ENCODE measurements at places on chromosomes 1 and 21. TPM values are rescaled to one million over a fixed set of nuclear protein-coding genes. Genes with fewer than 3 reads are reported as not detected.
A peak's percentile ranks its signal among the peaks of the same experiment; 100 is the strongest.

The KCNA2 gene
- 1.3 TPM for total RNA-seq

The HTR1D gene
- 0.09 TPM for total RNA-seq

The CDC14A gene
- 11.9 TPM for total RNA-seq

The NCF2 gene
- 16.7 TPM for total RNA-seq

The CLDN17 gene
- total RNA-seq: not detected

The CNR2 gene
- total RNA-seq: 0.57 TPM

The PGLYRP3 gene
- not detected for total RNA-seq

- peaks cover 15% of the 10 kb centered on the region for H3K4me1 ChIP-seq
- H3K4me3 ChIP-seq: no peak overlapping the region
- H3K27ac ChIP-seq: no peak overlapping the region
- no peak for DNase-seq
- no peaks in the 10 kb centered on the region for H3K27me3 ChIP-seq
- peaks cover 4% of the 10 kb centered on the region for H3K36me3 ChIP-seq
Measured at GRCh38 chr1:113976609-113977278, 2.5 kb upstream of the OLFML3 start.

DNA sequence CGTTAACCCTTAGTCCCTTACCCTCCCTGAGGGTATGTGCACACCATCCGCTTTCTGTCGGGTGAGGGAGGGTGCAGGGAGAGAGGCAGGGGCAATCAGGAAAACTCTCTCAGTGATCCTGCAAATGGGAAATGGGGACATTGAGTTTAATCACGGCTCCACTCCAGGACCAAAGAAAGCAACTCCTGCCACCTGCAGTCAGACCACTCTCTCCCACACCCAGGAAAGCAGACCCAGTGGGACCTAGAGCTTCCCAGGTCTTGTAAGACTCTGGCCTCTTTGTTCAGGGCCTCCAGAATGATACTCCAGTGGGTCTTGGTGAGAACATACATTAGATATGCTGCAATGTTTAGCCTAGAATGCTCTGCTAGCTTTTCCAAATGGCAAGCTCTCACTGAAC lies 71.5 kb downstream of the GNG12 start:
- H3K27ac ChIP-seq: no peak overlapping the region
- no peak for DNase-seq
- H3K27me3 ChIP-seq: no peaks in the 10 kb centered on the region
- no peak overlapping the region for H3K4me3 ChIP-seq
- no peaks in the 10 kb centered on the region for H3K4me1 ChIP-seq

DNA sequence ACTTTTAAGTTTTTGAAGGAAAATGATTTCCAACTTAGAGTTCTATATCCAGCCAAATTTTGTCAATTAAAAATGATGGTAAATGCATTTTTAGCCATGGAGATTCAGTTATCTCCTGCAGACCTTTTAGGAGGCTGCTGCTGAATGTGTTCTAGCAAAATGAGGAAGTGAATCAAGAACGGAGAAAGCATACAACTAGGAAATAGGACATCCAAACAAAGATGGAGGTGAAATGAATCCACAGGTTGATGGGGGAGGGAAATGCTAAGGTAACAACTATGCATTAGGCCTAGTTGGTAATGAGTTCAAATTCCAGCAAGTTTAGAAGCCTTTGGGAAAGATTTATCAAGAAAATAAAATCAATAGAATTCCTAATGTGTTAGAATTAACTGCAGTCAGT lies 80.5 kb downstream of the FNBP1L start:
- no peak for DNase-seq
- no peak overlapping the region for H3K27ac ChIP-seq
- no peak overlapping the region for H3K4me3 ChIP-seq
- H3K27me3 ChIP-seq: no peaks in the 10 kb centered on the region

DNA sequence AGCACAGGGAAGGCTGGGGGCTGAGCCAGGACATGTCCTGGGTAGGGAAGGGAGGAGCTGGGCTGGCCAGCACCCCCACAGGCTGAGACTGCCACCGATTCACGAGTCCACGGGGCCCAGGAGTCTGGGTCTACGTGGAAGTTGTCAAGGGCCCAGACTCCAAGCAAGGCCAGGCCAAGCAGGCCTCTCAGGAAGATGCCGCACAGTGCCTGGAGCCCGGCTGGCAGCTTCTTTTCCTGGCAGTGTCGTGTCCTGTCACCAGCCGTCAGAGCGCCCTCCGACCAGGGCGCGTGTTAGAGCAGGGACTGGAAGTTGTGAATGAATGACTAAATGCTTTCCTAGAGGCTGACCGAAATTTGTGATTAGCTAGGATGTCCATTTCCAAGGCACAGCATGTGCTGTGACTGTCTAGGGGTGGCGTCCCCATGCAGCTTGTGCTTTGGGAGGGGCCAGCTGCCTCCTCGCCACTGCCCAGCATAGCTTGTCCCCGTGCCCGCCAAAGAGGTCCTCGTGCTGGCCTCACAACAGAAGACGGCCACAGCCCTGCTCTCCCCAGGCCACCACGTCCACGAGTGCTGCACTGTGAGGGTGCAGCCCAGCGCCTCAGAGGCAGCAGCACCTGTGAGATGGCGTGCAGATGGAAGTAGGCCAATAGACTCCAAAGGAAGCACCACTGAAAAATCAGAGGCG lies 147.4 kb upstream of the COL6A1 start:
- no peaks in the 10 kb centered on the region for H3K27me3 ChIP-seq
- no peaks in the 10 kb centered on the region for H3K36me3 ChIP-seq
- H3K4me1 ChIP-seq: no peaks in the 10 kb centered on the region
- no peak overlapping the region for H3K4me3 ChIP-seq
- no peak overlapping the region for H3K27ac ChIP-seq

- DNase-seq: no peak
- H3K27ac ChIP-seq: no peak overlapping the region
- H3K4me1 ChIP-seq: peaks cover 3% of the 10 kb centered on the region
Measured at GRCh38 chr1:204894031-204894430, 23.4 kb downstream of the NFASC start.

DNA sequence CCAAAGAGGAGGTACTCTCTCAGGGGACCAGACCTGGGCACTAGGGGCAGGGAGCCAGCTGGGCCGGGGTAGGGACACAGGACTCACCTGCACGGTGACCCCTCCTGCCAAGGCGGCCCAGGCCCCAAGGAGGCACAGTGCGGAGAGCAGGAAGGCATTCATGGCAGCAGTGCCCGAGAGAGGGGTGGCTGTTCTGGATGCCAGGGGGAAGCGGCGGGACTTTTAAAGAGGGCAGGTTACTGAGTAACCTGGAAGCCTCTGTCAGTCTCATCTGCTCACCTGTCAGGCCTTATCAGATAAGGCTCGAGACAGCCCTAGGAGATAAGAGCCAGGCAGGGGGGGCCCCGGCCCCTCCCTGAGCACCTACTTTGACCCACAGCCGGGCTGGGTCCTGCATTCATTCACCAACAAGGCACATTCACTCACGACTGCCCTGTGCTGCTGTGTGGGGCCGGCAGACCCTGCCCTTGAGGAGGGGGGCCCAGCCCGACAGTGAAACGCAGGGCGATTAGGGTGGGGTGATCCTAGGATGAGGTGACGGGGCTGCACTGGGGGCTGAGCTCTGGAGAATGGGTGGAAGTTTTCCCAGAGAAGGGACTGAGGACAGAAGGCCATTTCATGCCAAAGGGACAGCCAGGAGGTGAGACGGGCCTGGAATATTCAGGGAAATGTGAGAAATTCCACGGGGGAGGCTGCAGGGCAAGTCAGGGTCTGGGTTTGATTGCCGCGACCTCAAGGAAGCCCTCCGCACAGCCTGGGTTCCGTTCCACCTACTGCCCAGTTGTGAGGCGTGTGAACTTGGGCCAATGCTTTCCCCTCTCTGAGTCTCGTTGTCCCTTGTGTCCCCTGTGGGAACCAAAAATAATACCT lies at the start of gene GUCA2A:
TSS of gene GUCA2A (minus strand) at position 195 of the 870 bp plus-strand sequence. CDS start at position 162, 33 bp downstream.
- H3K36me3 ChIP-seq: no peaks in the 10 kb centered on the region
- no peak for DNase-seq
- H3K27ac ChIP-seq: no peak within 1 kb of the TSS
- no peaks in the 10 kb centered on the region for H3K27me3 ChIP-seq

DNA sequence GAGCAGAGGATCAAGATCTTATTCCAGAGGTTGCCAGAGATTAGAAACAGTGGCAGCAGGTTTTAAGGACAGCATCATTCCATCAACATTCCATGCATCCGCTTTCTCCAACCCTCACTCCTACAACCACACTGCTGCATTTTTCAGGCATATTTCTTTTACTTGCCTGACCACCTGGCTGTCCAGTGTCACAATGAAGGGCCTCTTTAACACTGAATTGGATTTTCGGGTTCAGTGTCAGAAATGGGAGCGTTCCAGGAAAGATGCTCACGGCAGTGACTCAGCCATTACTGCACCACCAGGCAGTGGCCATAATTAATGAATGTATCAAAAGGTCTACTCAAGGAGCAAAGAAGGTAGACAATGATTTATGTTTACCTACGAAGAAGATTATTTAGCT lies 200.4 kb upstream of the ESRRG start:
- H3K36me3 ChIP-seq: no peaks in the 10 kb centered on the region
- no peak overlapping the region for H3K4me3 ChIP-seq
- peaks cover 2% of the 10 kb centered on the region for H3K4me1 ChIP-seq
- DNase-seq: no peak

DNA sequence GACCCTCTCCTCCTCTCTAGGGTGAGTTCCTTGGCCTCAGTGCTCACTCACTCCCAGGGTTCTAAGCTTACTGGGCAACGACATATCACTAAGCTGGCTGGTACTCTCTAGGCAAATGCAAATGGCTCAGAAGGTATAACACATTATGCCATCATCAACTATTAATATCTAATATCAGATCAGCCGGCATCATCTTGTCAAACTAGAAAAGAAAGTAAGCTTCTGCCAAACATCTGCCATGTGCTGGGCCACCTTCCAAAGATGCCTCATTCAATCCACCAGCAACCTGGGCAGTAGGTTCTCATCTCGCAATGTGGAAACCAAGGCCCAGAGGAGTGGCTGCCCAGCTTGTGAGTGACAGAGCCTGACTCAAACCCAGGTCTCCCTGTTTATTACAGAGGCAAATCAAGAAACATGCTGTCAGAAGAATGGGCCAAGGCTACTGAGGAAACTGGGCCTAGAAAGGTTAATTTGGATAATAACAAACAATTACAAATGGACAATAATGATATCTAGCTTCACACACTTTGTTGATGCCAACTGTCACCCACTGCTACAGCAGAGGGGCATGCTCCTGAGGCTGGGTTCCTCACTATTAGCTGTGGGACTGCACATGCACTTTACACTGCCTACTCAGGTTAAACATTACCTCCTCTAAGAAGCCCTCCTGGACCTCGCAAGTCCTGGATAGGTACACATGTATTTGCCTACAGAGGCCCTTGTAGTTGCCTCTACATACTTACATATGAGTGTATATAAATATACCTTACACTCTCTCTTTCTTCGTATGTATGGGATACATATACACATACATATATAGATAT lies 183.3 kb upstream of the JUN start:
- no peak overlapping the region for H3K4me3 ChIP-seq
- H3K27me3 ChIP-seq: no peaks in the 10 kb centered on the region
- no peak for DNase-seq
- no peaks in the 10 kb centered on the region for H3K36me3 ChIP-seq
- H3K27ac ChIP-seq: no peak overlapping the region

DNA sequence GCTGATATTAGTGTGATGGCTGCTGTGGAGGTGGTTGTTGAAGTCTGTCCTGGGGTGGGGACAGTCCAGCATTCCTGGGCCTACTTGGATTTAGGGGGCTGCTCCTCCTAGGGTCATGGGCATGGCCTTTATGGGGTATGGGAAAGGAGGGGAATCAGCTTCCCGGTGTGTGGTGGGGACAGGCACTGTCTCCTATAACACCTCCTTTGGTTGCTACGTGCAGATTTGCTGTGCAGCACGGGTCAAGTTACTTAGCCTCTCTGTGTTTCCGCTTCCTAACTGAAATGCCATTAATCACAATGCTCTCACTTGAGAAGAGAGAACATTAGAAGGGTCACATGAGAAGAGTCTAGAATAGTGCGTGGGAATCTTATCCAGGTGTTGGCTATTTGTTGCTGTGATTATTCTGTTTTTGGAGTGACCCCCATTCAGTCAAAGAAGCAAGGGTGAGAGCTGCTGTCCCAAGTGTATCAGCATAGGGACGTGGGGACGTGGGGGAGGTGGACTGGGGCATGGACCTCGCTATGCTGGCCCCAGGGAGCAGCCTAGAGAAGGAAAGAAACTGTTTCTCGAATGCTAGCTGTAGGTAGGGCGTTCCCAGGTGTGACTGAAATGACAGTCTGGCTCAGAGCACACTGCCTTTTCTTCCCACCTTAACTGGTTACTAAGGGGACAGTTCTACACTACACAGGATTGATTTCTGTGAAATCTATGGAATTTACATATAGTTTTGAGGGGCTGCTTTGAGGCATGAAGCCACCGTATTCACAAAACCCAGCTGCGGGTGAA lies 19.9 kb downstream of the SOX13 start:
- H3K36me3 ChIP-seq: no peaks in the 10 kb centered on the region
- no peak for DNase-seq
- no peak overlapping the region for H3K4me3 ChIP-seq
- peaks cover 71% of the 10 kb centered on the region for H3K4me1 ChIP-seq

- no peaks in the 10 kb centered on the region for H3K27me3 ChIP-seq
- H3K4me3 ChIP-seq: peak within 1 kb of the TSS; percentile 99
- DNase-seq: peak; percentile 88
- H3K4me1 ChIP-seq: peaks cover 11% of the 10 kb centered on the region
- H3K36me3 ChIP-seq: no peaks in the 10 kb centered on the region
Measured at GRCh38 chr1:37946703-37947360, at the start of gene INPP5B. INPP5B (minus strand) TSS chr1:37947053; CDS start chr1:37946308, 745 bp downstream.

GRCh38 chr1:115090540-115090939 lies 1.2 kb upstream of the TSPAN2 start:
- no peaks in the 10 kb centered on the region for H3K4me1 ChIP-seq
- H3K27me3 ChIP-seq: no peaks in the 10 kb centered on the region
- H3K27ac ChIP-seq: peak overlapping the region; percentile 17
- no peak overlapping the region for H3K4me3 ChIP-seq
- no peak for DNase-seq
- H3K36me3 ChIP-seq: no peaks in the 10 kb centered on the region

DNA sequence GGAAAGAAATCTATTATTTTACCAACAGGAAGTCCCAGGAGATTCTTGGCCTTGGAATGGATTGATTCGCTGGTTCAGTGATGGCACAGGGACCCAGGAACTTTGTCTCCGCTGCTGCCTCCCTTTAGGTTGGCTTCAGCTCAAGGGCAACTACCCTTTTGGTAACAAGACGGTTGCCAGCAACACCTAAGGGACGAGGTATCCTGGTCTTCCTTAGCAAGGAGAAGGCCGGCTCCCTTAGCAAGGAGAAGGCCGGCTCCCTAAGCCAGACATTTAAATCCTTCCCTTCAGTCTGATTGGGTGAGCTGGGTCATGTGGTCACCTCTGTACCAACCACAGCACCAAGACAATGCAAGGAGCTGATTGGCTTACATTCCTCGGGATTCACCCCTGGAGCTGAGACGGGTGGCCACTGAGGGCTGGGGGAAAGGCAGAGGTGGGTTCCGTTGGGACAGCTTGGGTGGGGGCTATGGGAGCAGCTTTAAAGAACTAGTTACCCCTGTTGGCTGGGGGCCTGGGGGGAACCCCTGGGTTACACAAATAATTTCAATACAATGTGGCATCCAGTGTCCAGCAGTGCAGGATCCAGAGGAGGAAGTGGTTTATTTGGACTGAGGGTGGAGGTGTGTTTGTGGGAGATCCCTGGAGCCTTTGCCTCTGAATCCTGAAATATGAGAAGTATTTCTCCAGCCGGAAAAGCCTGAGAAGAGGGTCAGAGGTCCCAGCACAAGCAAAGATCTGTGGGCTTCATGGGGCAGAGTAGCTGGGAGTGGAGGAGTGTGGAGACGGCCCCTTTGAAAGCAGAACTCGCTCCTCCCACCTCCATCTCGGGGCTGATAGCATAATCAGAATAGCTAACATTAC lies 20.7 kb upstream of the CLIC4 start:
- H3K4me1 ChIP-seq: peaks cover 6% of the 10 kb centered on the region
- H3K27me3 ChIP-seq: no peaks in the 10 kb centered on the region
- no peak for DNase-seq
- H3K27ac ChIP-seq: no peak overlapping the region
- no peak overlapping the region for H3K4me3 ChIP-seq

- H3K4me3 ChIP-seq: no peak overlapping the region
- H3K27me3 ChIP-seq: no peaks in the 10 kb centered on the region
- peaks cover 6% of the 10 kb centered on the region for H3K36me3 ChIP-seq
- no peak overlapping the region for H3K27ac ChIP-seq
Measured at GRCh38 chr21:41817228-41817627, 50.4 kb upstream of the RIPK4 start.

Measured in kidney (tissue), 22 donors.